ENCODE measurements at places on chromosomes 6 and 20. TPM values are rescaled to one million over a fixed set of nuclear protein-coding genes. Genes with fewer than 3 reads are reported as not detected.

DNA sequence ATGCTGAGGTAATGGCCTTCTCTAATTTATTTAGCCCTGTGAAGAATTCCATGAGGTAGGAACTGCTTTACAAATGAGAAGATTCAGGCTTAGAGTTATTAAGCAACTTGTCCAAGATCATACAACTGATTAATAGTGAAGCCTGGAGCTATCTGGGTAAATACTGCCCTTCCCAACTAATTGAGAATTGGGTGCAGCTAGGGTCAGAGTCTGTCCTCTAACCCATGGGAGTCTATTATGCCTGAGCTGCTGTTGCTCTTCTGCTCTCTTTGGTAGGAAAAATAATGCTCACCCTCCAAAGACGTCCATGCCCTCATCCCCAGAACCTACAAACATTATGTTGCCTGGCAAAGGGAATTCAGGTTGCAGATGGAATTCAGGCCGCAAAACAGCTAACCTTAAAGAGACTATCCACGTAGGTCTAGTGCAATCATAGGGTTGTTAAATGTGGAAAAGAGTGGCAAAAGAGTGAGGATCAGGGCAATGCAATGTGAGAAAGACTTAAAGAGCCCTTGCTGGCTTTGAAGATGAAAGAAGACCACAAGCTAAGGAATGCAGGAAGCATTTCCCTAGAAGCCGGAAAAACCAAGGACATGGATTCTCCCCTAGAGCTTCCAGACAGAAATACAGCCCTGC, 90.1 kb downstream of the SPTLC3 start:
- no peak for DNase-seq

Gene HLA-DQA1
- not detected for total RNA-seq

Gene BCAS1
- total RNA-seq, result not detected

Gene FOXS1
- 185 TPM for total RNA-seq

DNA sequence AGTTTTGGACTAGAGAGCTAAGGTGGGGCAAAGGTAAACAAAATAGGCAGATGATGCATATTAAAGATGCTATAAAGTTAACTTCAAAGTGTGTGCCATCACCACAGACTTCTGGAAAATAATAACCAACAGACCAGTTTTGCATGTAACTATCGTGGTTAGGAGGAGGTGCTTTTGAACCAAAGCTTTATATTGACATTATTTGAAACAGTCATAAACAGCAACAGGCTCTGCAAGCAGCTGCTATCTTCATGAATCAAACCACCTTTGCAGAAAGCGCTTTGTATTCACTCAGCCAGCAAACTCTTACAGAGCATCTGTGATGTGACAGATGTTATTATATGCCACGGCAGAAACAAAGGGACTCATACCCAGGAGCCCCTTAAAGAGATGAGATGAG, 81.9 kb downstream of the CRYBG1 start:
- no peak for DNase-seq

Gene SYCP2L
- 2.6 TPM for total RNA-seq

DNA sequence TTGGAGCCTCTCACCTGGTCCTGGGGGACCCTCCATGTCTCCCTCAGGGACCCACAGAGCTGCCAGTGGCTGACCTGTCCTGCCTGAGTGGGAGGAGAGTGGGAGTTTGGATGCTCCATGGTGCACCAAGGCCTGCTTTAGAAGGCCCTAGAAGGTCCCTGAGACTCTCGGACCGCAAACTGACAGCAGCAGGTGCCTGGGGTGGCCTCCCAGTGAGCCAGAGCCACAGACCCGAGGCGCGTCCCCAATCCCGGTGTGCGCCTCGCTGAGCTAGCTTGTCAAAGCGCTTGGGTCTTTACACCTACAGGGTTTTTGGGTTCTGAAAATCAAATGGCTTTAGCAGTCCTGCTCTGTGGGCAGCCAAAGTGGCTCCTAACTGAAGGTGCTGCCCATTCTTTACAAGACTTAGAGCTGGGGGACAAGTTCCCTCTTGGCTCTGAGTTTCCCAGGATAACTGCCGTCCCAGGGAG, 4.9 kb downstream of the MYT1 start:
- no peak for DNase-seq

DNA sequence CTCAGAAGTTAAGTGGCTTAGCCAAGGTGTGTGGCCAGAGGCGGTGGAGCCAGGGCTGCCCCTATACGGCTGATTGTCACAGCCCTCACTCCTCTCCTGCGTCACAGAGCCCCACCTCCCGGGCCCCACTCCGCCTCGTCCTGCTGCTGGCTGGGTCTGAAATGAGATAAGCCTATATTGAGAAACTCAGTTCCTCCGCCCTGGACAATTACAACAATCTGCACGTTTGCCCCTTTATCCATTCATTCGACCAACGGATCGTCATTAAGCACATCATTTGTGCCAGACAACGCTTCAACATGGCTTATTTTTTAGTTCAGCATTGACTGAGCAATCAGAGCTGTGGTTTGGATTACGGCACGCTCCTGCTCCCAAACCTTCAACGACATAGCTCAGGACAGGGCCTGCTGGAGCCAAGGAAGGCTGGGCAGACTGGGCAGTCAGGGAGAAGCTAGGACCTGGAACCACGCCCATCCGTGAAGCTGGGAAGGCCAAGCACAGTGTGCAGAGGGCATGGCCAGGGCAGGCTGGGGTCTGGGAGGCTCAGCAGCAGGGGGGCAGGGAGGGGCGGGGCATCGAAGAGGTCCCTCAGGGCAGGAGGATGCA, 16.6 kb upstream of the EZR start:
- no peak for DNase-seq

GRCh38 chr6:144259986-144260385, 25.1 kb upstream of the UTRN start:
- DNase-seq, result no peak

GRCh38 chr6:13422681-13423221, 64.6 kb downstream of the GFOD1 start:
- no peak for DNase-seq

Gene WFDC2
- total RNA-seq, result not detected

- no peak for DNase-seq
These were observed 15.7 kb upstream of the SIRT5 start for GRCh38 chr6:13558718-13559117.

DNA sequence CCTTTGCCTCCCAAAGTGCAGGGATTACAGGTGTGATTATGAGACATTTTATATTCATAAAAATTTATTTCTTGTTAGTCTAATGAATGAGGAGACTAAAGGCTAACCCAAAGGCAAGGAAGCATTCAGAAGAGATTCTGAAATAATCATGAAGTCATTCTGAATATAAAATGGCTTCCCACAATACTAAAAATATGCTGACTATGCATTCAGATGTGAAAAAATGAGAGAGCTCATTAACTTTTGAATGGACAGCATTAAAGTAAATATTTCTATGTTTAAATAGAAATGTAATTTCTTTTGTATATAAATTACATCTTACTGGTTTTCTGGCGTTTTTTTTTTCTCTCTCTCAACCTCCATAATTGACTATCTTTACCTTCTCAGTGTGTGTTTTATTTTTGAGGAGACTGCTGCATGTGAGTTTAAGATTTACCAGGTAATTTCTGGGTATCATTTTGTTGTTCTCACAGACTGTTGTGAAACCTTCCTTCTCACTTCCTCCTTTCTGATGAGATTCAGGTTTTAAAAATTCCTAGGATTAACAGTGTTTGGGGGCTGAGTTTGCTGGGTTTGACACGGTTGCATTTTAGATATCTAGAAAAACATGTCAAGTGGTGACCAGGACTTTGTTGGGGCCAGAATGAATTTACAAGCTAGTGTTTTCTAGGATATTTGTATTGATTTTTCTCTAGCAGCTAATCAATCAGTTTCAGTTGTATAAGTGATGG, 316.6 kb downstream of the CDKAL1 start:
- DNase-seq, result no peak

- DNase-seq, result no peak
These were observed 1133.5 kb upstream of the MAP3K7 start for GRCh38 chr6:91720324-91720723.

Gene KIAA0408
- total RNA-seq, result 1.2 TPM

Gene CST1
- not detected for total RNA-seq

GRCh38 chr20:16441546-16442164, 131.6 kb downstream of the KIF16B start:
- DNase-seq, result no peak

DNA sequence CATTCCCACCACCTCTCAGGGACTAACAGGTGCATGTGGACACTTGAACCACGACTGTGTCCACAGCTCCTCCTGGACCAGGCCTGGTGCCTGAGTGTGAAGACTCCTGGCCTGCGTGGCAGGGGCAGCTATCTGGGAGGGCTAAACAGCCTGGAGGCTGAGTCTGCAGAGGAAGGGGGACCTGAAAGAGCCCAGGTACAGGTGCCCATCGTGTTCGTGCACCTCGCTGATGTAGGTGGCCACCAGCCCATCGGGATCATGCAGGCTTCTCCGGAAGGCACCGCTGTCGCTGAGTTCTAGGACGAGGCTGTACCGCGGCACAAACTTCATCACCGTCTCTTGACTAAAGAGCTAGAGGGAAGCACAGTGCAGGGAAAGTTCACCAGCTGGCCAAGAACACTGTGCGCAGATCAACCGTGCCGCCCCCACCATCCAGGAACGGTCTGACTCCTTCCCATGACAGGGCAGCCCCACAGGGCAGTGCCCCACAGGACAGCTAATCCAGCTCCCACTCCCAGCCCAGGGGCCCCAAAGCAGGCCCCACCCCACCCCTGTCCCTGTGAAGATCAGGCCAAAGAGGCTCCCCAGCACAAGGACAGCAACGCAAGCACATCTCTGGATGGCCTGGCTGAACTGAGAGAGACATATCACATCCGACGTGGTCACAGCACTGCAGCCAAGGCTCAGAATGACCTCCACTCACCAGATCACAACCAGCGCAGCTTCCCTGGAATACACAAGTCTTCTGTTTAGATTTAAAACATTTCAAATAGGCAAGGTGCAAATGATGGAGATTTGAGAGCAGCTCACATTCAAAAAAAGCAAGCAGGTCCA, 14.8 kb downstream of the CST7 start:
- peak; percentile 69 for DNase-seq

Gene FOXA2
- not detected for total RNA-seq

DNA sequence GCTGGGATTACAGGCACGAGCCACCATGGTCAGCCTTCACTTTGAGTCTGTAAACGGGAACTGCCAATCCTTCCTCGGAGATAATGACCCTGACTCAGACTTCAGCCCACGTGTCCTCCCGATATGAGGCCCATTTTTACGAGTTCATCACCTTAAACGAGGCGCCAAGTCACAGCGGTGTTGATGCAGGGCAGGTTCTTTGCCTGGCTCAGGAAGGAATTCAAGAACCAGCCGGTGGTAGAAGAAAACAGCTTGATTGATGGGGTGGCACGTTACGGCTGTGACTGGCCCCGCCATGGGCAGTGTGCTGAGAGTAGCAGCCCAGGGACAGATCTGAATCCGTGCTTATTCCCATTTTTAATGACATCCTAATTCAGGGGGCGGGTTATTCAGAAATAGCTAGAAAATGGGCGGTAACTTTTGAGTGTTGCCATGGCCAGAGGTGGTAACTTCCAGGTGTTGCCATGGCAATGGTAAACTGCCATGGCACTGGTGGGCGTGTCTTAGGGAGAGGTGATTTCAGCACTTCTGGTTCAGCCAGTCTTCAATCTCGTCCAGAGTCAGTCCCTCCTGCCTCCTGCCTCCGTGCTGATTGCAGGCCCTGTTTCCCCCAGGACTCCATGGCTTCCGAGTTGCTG, 9.1 kb upstream of the MAP1LC3A start:
- DNase-seq, result no peak

DNA sequence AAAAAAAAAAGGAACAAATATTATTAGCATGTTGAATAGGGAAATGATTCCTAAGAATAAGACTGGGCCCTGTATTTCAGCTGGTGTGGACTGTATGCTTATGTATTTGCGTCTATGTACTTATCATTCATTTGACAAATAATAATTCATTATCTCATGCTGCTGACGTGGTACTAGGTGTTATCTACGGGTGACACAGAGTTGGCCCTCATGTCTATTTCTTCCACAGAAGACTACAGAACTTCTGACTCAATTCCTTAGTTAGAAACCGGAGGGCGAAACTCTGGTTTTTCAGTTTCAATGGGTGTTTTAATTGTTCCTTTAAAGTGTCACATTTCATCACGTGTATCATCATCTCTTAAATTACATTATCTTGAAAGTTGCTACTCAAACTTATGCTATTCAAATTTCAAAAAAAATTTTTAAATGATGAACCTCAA, 305.9 kb downstream of the CLIC5 start:
- DNase-seq, result no peak

Gene TDRD6
- 0.07 TPM for total RNA-seq

- DNase-seq, result no peak
These were observed 76.9 kb downstream of the GINS1 start for GRCh38 chr20:25484224-25484846.

DNA sequence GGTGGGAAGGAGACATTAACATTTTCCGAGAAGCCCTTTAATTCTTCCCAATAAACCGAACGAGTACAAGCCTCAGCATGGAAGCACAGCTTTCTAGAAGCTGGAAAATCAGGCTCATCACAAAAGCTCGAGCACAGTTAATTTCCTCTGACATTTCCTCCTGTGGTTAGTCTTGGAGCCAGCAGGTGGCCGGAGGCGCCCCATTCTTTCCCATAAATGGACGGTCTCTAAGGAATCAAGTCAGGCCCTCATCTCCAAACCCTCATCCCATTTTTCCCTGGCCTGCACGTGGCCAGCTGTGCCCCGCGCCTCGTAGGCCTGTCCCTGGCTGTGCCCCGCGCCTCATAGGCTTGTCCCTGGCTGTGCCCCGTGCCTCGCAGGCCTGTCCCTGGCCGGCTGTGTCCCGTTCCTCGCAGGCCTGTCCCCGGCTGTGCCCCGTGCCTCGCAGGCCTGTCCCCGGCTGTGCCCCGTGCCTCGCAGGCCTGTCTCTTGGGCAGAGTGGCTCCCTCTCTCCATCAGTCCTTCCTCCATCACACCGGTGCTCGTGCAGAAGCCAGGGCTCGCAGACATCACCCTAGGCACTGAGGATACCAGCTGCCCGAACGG, 19.7 kb upstream of the NTSR1 start:
- no peak for DNase-seq
